Activated T-cell treated with anti-CD3 and anti-CD28 coated beads, Interleukin-2, amount 50 U/mL, for 1 hour (primary cell): ENCODE measurements at places on chromosomes 12 and 14.

- no peak for DNase-seq
Measured at GRCh38 chr12:5507401-5507935, 75.6 kb downstream of the NTF3 start.

DNA sequence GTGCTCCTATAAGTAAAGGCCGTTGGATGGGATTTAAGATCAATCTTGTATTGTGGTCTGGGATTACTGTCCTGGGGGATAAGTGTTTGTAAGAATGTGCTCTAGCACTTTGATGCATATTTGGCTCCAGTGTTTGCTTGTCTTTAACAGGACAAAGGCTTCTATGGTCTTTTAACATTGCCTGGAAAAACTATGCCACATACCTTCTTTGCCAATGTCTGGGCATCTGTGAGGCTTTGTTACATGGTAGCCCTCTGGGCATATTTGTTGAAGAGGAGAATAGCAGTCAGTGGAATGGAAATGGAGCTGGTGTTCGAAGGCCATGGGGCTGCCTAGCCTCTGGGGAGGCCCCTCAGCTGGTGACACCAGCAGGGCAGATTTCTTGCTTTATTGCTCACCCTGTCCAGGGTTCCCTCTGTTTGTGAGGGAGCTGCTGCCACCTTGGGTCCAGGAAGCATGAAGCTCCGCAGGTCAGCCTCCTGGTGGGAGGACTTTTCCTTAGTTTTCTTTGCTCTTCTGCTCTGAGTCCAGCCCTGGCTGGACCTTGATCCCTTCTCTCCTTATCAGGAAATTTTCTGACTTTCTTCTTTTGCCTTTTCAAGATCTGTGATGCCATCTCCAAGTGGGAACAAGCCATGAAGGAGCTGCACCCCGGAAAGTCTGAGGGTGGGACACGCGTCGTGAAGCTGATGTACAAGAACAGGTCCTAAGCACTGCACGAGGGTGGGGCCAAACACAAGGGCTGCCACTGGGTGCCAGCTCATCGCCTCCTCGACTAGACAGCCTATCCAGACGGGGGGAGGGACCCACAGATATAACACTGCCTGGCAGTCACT lies 19.5 kb downstream of the PIGH start:
- no peak for DNase-seq

DNA sequence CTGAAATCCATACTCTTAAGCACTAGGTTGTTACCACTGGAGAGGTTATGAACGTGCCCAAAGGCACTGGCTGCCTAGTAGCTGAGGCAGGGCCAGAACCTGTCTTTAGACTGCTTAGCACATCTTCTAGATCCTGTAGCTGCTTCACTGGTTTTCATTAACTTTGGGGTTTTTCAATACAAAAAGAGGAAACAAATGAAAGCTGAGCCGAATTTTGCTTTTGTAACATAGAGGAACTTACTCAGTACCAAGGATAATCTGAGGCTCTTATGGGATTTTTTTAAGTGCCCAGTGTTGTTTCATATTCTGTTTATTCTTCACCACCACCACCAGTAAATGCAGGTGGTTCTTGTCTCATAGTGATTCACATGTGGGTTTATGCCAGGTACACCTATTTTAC lies 396.1 kb downstream of the RAD51B start:
- DNase-seq, result no peak

DNA sequence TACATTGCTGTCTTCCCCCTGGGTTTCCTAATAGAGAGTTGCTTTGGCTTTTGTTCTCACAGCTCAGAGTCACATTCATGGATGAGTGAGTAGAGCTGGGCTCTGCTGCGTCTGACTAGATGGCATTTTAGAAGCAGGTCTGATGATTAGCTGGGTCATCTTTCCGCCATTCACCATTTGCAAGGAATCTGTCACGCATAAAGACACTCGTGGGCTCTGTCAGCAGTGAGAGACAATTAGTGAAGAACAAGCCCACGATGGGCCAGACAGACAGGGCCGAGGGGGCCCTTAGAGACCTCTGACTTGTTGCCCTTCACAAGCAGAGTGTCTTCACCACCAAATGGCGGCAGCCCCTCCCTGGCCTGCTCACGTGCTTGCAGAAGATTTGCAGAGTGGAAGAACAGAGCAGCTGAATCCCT lies 175.0 kb downstream of the CRADD start:
- DNase-seq, result no peak

- no peak for DNase-seq
Measured at GRCh38 chr14:75096959-75097358, 27.5 kb downstream of the ZC2HC1C start.

DNA sequence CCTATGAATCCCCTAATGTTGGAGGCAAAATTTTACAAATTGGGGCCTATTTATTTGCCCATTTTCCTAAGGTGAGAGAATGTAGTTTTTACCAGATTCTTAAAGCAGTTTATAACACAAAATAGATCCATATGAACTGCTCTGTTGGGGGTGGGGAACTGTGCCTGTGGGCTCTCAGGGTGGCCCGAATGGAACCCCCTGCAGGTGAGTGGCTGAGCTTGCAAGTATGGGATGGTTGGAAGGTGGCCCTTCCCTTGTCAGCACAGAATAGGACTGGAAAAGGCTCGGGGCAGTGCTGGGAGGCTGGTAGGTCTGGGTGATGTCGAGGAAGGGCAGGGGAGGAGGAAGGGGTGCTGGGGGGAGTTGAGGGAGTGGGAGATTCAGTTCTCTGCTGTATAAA lies 4.9 kb downstream of the VSX2 start:
- no peak for DNase-seq

DNA sequence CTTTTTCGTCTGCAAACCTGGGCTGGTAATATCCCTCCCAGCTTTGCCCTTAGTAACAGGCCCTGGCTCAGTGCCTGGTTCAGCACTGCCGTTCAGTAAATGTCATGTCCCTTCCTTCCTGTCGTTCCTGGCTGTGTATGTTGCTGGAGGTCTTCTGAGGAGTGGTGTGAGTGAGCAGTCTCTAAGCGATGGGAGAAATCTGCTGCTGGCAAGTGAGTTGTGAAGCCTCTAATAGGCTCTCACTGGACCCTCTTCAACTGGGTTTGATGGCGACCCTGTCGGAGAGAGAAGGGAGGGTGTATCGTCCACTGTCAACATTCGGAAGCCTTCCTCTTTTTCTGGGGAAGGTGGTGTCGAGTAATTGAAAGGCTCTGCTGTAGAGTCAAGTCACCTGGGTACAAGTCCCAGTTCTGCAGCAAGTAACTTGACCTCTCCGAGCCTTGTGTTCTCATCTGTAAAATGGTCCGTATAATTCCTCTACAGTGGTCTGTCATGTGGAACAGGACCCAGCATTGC lies 62.8 kb downstream of the HRK start:
- DNase-seq, result peak; percentile 33

- DNase-seq, result no peak
Measured at GRCh38 chr12:54035568-54036264, 2.9 kb downstream of the HOXC5 start.

GRCh38 chr14:104268725-104269436 lies 130.5 kb downstream of the KIF26A start:
- DNase-seq, result peak; percentile 1

DNA sequence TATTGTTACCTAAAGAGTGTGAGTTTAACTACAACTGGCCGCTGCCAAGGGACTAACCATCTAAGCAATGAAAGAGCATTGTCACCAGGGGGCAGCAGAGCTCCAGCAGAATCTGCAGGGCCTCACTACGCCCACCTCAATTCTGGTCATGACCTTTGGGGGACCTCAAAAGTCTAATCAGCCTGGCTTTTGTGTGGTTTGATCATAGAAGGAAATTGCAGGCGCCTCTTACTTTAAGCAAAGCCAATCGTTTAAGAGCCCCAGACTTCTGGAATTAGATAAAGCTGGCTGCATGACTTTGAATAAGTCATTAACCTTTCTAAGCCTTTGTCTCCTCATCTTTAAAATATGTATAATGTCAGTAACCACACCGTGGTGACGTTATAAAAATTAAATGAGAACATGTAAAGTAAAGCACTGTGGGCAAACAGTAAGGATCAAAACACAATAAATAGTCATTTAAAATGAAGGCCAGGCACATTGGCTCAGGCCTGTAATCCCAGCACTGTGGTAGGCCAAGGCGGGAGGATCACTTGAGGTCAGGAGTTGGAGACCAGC lies 58.6 kb downstream of the TBX3 start:
- no peak for DNase-seq

DNA sequence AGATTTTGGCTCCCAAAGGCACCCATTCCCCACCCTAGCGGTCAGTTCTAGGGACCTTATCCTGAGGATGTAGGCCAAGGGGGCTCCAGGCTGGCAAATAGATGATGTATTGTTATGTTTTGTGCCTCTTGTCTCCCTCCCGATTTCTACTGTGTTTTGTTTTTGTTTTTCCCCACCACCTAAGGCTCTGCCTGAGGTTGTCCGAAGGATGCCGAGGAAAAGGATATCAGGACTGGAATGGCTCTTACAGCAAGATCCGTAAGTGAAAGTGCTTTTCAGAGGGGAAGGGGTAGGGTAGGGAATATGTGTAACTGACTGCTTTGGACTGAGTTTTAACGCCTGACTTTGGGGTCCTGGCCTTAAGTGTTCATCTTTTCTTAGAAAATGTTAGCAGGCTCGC lies 6.6 kb downstream of the FOXG1 start:
- no peak for DNase-seq

DNA sequence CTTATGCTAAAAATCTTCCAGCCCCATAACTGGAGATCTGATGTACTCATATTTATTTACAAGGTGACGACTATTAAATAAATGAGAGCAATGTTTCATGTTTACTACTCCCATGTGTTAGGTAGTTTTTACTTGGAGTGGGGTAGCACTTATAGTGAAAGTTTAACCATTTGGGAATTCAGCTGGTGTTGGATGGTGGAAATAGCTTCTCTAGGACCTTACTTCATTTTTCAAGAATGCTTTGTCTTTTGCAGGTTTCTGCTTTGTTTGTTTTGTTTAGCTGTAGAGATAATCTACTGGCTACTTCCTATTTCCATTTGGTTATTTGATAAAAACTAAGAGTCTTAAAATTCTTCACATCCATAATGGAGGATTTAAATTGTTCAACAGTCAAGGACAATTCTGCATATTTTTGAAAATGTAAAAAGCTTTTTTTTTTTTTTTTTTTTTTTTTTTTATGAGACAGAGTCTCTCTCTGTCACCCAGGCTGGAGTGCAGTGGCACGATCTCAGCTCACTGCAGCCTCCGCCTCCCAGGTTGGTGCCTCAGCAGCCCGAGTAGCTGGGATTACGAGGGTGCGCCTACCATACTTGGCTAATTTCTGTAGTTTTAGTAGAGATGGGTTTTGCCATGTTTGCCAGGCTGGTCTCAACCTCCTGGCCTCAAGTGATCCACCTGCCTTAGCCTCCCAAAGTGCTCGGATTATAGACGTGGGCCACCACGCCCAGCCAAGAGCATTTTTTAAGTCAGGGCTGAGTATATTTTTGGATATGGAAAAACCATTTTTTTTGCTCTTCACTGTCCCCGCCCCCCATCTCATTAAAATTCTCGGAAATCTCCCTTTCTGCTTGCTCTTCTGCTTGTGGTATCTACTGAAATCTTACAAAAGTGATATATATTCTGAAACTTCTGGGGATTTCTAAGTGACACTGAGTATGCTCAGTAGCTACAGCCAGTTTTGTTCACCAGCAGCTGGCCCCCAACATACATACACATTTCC lies 1.4 kb upstream of the ABCD2 start:
- peak; percentile 55 for DNase-seq

DNA sequence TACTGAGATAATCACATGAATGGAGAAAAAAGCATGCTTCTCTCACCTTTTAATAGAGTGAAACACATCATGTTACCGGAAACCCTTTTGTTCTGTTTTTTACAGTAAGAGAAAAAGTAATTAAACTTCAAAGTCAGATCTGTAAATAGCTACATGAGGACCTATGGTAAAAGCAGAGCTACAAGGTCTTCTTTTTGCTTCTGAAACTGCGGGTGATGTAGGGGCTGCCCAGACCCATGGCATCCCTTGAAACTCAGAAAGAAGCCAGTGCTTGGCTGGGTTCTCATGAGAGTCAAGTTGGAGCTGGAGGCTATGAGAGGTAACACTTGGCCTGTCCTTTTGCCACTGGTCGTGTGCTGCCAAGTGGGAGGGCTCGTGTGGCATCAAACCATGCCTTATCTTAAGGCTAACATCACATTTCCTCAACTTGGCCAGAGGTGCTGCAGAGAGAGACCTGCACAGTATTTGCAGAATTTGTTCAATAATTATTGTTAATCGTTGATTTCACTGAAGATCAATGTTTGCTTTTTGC lies 47.6 kb downstream of the EML1 start:
- DNase-seq, result no peak
